Fibroblast of the conjunctiva (primary cell): ENCODE measurements at places on chromosomes 12 and 14.

DNA sequence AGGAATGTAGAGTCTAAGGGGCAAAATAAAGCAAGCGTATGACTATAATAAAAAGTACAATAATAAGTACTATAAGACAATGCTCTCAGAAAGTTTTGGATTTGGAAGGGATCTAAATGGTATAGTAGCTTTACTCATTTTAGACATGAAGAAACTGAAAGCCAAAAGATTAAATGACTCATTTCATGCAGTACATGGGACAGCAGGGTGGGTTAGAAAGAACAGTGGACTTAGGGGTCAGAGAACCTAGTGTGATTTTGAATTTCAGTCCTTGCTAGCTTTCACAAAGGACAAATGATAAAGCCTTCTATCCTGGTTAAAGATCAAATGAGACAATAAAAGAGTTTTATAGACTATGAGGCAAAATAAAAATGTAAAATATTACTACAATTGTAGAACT is 6.8 kb upstream of the LEMD3 start:
- no peak for DNase-seq

DNA sequence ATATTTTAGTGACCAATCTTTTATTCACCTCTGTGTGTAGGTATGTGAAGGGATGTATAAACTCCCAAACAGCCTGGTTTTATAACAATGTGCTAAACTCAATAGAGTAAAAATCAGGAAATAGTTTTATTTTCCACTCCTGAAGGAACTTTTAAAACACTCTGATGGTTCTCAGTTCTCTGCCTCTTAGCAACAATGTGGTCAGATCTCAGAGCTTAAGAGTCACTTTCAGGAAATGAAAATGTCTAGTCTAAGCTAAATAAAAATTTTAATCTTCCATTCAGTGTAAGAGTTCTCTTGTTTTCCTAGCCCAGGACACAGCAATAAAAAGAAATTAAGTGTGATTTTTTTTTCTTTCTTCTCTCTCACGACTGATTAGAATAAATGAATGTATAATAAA is 718.0 kb downstream of the C12orf50 start:
- DNase-seq = no peak

- DNase-seq = peak; percentile 55
These were observed 151.5 kb downstream of the ATXN7L3B start for GRCh38 chr12:74689071-74689655.

DNA sequence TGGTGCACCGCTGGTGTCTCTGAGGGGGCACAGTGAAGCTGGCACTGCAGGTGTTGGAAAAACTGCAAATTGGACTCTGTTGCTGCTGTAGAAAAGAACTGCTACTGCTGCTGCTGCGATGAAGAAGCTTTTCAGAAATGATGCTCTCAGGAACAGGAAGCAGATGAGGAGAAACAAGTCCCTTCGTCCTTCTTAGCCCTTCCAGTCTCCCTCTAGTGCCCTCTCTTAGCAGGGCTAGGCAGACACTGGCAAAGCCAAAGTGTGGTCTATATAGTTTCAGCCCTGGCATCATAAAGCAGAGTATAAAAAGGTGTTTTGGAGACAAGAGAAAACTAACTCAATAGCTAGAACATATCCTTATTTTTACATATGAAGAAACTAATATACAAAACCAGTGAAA is 174.5 kb downstream of the MYRFL start:
- DNase-seq = no peak

DNA sequence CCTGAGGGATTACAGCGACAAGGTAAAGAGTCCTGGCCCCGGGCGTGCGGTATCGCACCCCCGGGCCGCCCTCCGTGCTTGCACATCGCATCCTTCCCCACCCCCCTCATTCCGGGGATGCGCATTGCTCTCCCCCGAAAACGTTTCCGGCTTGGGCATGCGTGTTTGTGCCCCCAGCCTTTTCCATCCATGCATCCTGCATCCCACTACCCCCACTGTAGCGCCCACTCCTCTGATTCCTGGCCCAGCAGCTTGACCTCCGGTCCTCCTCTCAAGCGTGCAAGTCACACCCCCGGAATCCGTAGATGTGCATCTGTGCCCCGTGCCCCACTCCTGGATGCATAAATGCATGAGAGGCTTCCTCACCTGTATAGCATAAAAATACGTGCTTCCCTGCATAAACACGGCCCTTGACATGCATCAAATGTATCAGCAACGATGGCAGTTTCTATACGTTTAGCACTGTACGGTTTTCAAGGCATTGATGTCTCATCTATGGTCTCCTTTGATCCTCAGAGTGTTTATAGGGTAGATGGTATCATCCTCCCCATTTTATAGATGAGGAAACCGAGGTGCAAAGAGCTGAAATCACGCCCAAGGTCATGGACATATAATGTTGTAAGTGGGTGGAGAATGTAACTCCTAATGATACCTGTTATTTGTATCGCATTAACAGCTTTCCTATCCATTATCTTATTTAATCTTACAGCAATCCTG is 484 bp downstream of the RIC8B start:
- DNase-seq = no peak

DNA sequence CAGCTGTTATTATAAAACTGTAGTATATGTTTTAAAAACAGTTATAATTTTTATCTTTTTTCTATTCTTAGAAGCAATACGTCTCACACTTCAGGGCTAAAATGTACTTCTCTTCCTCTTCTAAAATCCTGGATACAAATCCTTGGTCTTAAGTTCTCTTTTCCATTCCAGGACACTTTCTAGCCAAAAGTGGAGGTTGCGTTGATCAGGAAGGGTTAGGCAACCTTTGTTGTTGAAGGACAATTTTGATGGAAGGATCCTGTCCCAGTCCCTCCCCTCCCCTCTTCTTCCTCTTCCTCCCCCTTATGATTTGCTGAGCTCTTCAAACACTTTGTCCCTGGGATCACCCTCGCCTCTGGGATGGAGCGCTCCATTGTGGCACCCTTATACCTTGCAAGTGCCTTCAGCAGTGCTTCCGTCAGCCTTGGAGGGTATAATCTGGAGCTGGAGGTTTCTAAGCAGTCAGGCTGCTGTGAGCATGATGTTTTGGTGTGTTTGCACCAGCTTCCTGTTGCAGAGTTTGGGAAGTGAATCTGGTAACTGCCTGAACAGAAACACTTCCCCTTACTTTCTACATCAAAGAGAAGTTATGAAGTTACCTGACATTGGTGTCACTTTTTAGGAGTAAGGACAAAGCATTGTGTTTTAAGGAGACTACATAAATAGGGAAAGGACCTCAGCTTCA is 87.4 kb upstream of the SLC38A2 start:
- no peak for DNase-seq

- DNase-seq = no peak
These were observed 828.3 kb downstream of the VRK1 start for GRCh38 chr14:97625477-97625876.

- no peak for DNase-seq
These were observed 19.8 kb upstream of the SMUG1 start for GRCh38 chr12:54208591-54208990.

- no peak for DNase-seq
These were observed at the start of gene DHH for GRCh38 chr12:49094160-49094974. Gene DHH (minus strand): TSS chr12:49094801. CDS start chr12:49094512, 289 bp downstream.

- no peak for DNase-seq
These were observed 13.9 kb downstream of the ASPG start for GRCh38 chr14:104099096-104100041.

DNA sequence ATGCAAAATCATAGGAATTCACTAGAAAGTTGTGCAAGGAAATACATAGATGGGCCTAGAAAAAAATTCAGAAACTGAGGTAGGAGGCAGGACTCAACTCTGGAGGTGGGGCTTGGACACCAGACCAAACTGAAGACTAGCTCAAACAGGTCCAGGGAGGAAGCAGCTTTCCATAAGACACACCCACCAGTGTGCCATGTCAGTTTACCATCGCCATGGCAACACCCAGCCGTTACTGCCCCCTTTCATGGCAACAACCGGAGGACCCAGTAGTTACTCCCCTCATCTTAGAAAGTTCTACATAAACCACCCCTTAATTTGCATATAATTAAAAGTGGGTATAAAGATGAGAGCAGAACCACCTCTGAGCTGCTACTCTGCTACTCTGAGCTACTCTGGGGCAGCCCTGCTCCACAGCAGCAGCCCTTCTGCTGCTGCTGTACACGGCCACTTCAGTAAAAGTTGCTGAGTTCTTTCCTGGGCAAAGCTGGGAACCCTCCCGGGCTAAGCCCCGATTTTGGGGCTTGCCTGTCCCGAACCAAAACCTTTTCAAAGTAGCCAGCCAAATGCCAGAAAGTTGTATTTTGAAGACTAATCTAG is 30.8 kb upstream of the NINJ2 start:
- no peak for DNase-seq

- DNase-seq = no peak
These were observed 43.5 kb downstream of the C14orf132 start for GRCh38 chr14:96082420-96083300.

GRCh38 chr12:121668750-121669520 is 519 bp downstream of the MORN3 start:
- DNase-seq = no peak

- DNase-seq = no peak
These were observed 425.2 kb downstream of the RPS29 start for GRCh38 chr14:49160983-49161382.

GRCh38 chr12:104351057-104351983 is 47.8 kb downstream of the EID3 start:
- DNase-seq = no peak

DNA sequence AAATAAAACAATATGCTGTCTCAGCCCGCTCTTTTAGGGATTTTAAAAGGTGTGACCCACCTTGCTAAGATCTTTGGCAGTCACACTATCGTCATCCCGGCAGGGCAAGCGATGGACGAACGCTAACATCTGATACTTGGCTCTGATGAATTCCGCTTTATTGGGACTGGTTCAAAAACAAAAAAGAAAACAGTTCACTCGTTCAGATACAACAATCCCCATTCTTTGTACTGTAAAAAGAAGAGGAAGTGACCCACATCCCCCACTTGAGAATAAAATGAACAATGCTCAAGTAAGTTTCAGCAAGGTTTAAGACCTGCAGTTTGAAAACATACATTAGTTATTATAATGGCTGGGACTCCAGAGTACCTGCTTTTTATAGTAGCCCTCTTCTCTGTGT is 7.3 kb downstream of the GIT2 start:
- DNase-seq = no peak

DNA sequence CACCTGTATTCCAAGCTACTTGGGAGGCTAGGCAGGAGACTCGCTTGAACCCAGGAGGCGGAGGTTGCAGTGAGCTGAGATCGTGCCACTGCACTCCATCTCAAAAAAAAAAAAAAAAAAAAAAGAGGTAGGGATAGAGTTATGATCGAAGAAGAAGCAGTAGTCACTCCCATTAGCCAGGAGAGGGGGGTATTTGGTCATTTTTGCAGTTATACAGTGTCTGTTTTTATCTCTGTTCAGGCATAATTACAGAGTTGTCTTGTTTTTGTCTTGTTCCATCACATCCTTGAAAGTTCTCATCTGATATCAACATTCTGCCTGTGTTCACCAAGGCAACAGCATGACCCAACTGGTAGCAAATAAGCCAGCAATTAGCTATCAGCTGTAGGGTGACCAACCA is 98.5 kb upstream of the TMPO start:
- DNase-seq = peak; percentile 46

DNA sequence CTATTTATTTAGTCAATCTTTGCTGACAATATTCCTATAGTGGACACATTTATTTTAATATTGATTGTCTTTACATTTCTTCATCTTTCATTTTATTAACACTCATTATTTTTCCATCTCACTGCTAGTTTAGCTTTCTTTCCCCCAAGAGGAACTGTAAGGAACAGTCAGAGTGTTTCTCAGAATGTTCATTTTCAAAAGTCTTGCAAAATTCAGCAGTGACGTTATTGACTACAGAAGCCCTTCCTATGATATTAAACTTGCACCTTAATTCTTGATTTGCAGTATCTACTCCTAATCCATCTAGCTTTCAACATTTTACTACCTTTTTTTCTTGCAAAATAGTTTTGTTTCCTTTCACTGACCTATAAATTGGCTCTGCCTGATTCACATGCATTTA is 13.0 kb downstream of the CLEC2B start:
- DNase-seq = no peak

- no peak for DNase-seq
These were observed 83.2 kb downstream of the SLC38A6 start for GRCh38 chr14:61064210-61064609.

- no peak for DNase-seq
These were observed 347.4 kb upstream of the PRICKLE1 start for GRCh38 chr12:42936991-42937390.

DNA sequence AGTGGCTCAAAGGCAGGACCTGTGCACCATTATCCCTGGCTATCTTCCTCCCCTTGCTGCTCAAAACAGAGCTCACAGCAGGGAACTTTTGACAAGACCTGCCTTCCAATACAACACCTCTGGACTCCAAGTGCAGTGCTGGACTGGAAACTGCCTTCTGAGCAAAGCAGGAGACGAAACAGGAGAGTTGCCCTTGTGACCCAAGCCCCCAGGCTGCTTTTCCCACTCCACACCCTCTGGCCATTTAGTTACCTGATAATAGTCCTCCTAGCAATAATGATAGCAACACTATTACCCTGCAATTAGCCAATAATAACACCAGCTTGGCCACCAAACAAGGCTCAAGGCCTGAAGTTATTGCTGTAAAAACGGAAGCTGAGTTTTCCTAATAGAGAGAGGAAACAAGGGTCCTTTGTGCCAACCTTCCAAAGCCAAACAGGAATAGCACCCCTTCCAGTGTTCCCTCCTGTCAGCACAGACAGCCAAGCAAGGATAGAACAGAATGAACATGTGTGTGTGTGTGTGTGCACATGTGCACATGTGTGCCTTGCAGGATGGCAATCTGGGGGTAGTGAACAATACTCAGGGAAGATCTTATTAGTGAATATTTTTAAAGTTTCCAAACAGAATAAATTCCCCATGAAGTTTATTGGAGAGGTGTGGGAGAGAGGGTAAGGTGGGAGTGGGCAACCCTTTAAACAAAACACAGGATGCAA is 9.2 kb upstream of the KRT73 start:
- no peak for DNase-seq

DNA sequence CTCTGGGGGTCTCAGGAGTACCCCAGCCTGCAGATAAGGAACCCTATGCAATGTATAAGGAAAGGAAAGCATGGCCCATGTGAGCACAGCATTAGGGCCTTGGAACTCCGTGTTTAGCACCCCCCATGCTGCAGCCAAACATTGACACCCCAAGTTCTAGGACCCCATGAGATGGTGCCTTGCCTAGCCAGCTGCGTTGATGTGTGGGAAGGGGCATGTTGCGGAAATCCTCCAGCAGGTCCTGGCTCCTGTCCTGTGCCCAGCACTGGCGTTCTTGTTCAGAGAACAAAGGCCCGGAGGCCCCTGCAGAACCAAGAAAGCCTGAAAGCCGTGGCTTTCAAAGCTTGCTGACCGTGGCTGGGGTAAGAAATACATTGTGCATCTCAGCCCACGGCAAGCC is 99.4 kb upstream of the DIO3 start:
- DNase-seq = no peak

- no peak for DNase-seq
These were observed 2.9 kb downstream of the TMEM121 start for GRCh38 chr14:105529319-105529568.

DNA sequence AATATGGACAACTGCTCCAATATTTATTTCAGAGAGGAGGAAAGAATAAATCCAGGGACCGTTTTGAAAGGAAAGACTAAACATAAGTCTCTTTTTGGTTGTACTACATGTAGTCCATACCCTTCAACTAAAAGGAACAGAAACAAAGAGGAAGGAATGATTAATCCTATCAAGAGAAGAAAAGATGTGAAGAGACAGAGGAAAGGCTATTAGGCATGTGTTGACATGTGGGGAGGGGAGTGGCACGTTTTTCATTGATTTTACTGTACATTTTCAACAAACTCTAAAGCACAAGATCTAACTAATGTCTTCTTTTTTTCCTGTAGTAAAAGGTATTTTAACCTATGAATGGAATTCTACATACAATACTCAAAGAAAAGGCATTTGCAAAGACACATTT is 85.6 kb downstream of the NAV3 start:
- DNase-seq = no peak
